RKO (cell line): ENCODE measurements at places on chromosomes 16 and 17.

GRCh38 chr17:60819447-60820130, 141.9 kb downstream of the BCAS3 start:
- DNase-seq = no peak

DNA sequence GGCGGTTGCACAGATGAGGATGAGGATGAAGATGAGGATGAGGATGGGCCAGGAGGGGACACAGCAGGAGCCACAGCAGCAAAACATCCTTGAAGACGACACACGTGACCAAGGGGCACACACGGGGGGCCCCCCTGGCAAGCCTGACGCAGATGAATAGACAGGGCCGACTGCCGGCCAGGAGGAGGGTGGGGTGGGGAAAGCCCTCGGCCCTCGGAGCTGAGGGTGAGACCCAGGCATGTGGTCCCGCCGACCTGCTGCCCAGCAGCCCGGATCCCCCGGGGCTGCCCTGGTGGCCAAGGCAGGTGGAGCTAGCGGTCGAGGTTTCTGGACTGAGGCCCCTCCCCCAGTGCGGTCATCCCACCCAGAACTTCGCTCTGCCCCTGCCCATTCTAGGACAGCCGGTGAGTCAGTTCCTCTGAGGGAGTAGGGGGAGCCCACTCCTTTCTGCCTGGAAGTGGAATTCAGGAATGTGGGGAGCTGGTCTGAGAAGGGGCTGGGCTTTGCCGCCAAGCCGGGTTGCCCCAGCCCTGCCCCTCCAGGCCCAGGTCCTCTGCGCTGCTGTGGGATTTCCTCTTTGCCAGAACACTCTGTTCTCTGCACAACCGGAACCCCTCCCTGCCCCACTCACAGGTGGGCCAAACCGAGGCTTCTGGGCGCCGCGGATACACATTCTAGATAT, 9.9 kb downstream of the CYGB start:
- peak; percentile 42 for DNase-seq

DNA sequence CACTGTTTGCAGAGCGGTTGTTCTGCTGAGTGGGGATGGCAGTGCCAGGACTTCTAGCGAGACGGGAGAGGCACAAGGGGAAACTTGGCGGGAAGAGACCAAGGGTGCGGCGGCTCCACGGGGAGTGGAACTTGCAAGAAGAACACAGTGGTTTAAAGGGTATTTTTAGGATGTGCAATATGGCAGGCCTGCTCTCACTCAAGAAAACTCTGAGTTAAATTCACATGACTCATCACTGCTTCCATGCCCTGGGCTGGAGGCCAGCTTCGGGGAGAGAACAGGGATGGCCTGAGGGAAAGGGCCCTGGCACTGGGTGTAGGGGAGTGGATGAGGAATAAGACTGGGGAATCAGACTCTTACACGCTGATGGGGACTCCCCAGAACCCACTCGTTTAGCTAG, 13.3 kb upstream of the CD300LD start:
- no peak for DNase-seq

DNA sequence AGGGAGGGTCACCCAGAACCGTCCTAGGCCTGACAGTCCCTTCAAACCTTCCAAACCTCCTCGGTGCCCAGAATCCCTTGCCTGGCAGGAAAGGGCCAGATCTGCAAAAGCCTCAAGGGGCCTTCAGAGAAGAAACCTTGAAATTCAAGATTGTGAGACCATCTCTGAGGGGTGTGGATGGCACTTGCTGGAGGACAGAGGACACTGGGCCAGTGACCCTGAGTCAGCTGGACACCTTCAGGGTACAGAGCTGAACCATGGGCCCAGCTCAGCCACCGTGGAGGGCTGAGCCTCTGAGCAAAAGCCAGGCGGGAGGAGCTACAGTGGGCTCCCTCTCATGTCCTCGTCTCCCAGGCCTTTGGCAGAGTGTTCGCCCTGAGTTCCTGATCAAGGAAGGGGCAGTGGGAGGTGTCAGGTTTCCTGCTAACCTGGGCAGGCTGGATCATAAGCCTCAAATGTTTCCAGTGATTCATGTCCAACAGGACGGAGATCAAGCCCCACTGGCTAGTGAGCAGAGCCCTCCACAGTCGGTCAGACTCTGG, 3.0 kb downstream of the PDILT start:
- no peak for DNase-seq
